ENCODE measurements at places on chromosomes 7 and 10.

DNA sequence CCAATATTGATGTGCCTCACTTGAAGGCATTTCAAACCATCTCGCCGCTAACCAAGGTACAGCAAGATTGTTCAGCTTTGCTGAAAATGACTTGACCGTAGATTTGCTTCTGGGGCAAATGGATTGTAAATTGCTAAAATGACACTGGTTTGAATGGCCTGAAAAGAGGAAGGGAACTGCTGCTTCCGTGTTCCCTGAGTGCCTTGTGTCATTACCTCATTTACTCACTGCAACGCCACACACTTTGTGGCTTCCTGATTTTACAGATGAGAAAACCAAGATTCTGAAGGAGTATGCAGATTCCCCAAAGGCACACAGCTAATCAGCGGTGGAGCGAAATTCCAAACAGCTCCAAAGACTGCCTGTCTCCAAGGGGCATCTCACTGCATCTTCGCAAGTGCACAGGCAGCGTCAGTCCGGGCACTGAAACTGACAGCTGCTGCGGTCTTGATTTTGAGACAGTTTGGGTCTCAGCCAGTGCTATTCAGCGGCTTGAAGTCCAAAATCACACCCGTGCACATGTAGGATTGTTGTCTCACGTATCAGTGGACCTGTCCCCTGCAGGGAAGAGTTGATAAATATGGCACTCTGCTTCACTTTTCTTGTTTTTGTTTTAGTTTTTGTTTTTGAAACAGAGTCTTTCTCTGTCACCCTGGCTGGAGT lies 290.9 kb downstream of the DPP6 start:
- DNase-seq, result no peak

DNA sequence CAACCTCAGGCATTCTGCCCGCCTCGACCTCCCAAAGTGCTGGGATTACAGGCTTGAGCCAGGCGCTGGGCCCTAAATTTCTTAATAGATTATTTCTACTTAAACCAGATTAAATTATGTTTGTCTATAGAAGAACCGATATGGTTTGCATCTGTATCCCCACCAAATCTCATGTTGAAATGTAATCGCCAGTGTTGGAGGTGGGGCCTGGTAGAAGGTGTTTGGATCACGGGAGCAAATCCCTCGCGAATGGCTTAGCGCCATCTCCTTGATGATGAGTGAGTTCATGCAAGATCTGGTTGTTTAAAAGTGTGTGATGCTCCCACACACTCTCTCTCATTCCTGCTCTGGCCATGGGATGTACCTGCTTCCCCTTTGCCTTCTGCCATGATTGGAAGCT lies 109.3 kb upstream of the NANOS1 start:
- DNase-seq, result no peak

DNA sequence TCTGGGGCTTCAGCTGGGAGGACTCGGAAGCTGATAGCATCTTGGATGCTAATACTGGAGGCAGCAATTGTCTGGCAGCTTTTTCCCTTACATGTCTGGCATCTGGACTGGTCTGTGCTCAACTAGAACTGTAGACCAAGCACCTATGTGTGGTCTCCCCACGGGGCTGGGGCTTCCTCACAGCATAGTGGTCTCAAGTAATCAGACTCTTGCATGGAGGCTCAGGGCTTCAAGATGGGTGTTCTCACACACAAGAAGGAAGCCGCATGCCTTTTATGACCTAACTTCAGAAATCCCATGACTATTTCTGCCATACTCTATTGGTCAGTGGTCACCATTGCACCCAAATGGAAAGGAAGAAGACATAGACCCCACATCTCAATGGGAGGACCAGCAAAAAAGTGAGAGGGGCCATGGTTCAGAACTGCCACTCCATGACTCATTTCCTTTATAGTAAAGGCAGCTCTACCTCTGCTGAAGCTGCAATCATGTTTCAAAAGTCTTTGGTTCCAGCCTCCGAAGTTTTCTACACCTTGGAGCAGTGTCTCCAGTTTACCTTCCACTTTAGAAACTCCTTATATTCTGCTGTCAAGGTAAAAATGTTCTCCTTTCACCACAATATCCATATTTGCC lies 14.7 kb downstream of the AOC1 start:
- no peak for DNase-seq

DNA sequence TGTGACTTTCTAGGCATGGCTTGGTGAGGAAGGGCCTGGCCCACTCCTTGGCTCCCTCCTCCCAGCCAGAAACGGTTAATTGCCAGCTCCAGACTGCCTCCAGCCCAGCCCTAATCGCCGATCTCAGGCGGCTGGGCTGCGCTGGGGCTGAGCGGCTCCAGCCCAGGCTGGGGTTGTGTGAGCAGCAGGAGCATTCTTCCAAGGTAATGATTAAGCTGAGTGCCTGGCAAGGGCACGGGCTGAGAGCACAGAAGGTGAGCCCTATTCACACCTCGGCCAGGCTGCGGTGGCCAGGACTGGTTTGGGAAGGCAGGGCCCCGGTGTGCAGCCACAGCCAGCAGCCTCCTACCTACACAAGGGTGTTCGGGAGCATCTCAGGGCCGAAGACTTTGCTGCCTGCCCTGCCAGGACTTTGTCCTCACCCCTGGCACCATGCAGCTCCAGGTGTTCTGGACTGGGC lies at the start of gene TMEM72:
Gene TMEM72 (plus strand): TSS at position 257 of the 460 bp plus-strand sequence. CDS start 176 bp downstream, at position 433.
- DNase-seq, result no peak

DNA sequence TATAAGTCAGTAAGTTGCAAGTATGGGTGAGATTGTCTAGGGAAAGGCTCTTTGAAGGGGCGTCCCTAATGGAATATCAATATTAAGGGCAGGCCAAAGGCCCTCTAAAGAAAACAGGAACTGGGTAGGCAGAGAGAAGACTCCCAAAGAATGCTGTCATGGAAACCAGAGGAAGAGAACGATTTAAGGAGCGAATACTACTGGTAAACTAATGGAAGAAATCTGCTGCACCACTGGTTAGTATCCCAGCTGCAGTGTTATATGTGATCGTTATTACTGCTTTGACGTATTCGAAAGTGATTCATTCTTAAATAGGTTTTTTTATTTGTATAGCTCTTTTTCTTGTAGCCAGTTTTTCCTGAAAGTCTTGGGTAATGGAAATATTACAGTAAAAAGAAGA lies 1.3 kb downstream of the CASP2 start:
- no peak for DNase-seq

DNA sequence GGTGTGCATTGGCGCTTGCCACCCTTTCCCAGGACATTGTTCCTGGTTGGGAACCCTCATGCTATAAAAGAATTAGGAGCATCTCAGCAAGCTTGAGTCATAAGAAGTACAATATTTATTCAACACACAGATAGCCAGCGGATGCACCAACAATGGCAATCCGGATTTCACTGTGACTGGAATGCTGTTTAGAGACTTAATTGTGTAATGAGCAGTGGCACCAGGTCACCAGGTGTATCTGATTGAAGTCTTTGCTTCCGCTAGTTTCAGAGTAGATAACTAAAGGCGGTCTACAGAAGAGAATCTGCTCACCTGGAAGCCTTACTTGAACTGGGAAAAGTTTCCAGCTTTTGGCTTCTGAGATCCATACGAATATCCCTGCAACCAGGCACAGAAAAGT lies 772.3 kb upstream of the GHITM start:
- DNase-seq, result no peak

- no peak for DNase-seq
Measured at GRCh38 chr7:113752689-113753088, 166.1 kb downstream of the PPP1R3A start.

- DNase-seq, result no peak
Measured at GRCh38 chr10:33103863-33104379, 145.9 kb upstream of the ITGB1 start.

DNA sequence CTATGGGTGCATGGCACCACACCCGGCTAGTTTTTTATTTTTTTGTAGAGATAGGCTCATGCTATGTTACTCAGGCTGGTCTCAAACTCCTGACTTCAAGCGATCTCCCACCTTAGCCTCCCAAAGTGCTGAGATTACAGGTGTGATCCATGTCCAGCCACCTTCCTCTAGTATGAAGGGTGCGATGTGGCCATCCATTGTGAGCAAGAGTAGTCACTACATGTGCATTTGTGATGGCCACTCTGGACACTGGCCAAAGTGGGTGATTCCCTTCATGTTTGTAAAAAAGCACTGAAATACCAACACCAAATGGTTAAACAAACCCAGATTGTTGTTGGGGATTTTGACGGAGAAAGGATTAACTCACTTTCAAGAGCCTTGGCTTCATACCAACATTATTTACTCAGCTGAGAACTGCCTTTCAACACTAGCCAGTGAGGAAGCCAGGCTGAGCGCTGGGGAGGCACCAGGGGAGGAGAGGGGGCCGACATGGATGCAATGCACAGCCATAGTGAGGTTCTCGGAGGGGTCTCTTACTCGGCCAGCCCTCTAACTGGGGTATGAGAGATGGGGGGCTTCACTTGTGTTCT lies 198.1 kb upstream of the LYZL2 start:
- DNase-seq, result no peak

DNA sequence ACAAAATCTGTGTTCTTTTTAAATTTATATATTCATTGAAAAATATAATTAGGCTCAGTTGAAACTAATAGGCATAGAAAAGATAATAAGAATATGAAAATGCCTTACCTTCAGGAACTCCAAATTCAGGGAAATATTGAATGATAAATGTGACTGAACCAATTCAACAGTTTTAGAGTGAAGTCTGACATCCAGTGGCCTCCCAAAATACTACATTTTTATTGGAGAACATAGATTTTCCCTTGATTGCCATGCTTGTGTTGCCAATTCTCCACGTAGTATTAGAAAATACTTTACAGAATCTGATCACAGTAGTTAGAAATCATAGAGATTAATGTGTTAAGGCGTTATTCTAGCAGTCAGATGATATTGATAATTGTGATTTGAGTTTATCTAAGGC lies 1246.7 kb downstream of the GATA3 start:
- DNase-seq, result no peak

DNA sequence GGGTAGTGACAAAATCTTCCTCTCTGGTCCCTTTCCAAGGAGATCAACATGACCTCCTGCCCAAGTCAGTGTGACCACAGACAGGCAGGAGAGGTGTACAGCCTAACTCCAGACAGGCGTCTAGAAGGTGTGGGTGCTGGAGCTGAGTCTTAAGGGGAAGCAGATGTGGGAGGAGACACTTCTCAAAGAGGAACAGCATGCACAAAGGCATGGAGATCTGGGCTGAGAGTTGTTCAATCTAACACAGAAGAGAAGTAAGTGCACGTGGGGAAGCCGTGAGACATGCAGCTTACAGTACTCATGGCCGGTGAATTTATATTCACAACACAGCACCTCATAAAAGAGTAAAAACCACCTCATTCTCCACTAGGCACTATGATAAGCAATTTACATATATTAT lies 23.8 kb upstream of the GSDME start:
- DNase-seq, result no peak

GRCh38 chr10:114042895-114043531 lies 653 bp upstream of the ADRB1 start:
- no peak for DNase-seq

- DNase-seq, result no peak
Measured at GRCh38 chr7:158539711-158540146, 47.9 kb downstream of the PTPRN2 start.

- DNase-seq, result no peak
Measured at GRCh38 chr10:100072514-100072913, 9.2 kb downstream of the CPN1 start.

- no peak for DNase-seq
Measured at GRCh38 chr7:38548605-38549004, 82.6 kb downstream of the AMPH start.

Data from NCI-H1930 (cell line).